ENCODE measurements at places on chromosomes 6 and 20.

GRCh38 chr20:2706688-2707352 is 14.2 kb downstream of the EBF4 start:
- DNase-seq: no peak
- no peaks in the 10 kb centered on the region for H3K36me3 ChIP-seq
- H3K4me1 ChIP-seq: no peaks in the 10 kb centered on the region
- H3K27me3 ChIP-seq: peaks cover 3% of the 10 kb centered on the region
- no peak overlapping the region for H3K27ac ChIP-seq

- H3K27ac ChIP-seq: no peak overlapping the region
- peaks cover 4% of the 10 kb centered on the region for H3K27me3 ChIP-seq
- no peaks in the 10 kb centered on the region for H3K4me1 ChIP-seq
- no peak overlapping the region for H3K4me3 ChIP-seq
These were observed 23.6 kb downstream of the HMGN4 start for GRCh38 chr6:26561533-26562466.

GRCh38 chr6:53065266-53066076 is at the start of gene FBXO9:
Gene FBXO9 (plus strand): TSS chr6:53065404. CDS start chr6:53065790, 386 bp downstream.
- peak within 1 kb of the TSS; percentile 87 for H3K4me3 ChIP-seq
- H3K36me3 ChIP-seq: no peaks in the 10 kb centered on the region
- peaks cover 9% of the 10 kb centered on the region for H3K4me1 ChIP-seq
- peak within 1 kb of the TSS; percentile 53 for H3K27ac ChIP-seq
- peak; percentile 66 for DNase-seq

DNA sequence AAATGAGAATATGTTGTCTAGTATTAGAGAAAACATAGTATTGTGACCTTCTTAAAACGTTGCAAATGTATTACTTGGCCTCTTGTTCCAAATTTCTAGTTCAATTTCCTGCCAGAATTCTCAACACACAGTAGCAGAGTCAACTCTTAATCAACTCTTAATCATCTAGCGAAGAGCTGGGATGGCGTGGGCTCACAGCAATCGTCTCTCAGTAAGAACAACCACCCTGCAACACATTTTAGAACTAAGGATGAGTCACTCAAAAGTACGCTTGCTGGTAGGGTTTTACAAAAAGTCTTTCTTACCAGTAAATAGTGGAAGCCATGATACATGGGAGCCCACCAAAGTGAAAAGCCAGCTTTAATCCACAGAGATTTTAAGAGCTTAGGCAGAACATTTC is 24.6 kb downstream of the GPR6 start:
- peaks cover 3% of the 10 kb centered on the region for H3K27me3 ChIP-seq
- no peaks in the 10 kb centered on the region for H3K4me1 ChIP-seq
- no peak overlapping the region for H3K27ac ChIP-seq
- no peak for DNase-seq
- no peak overlapping the region for H3K4me3 ChIP-seq

- DNase-seq: no peak
- H3K4me3 ChIP-seq: no peak overlapping the region
- H3K27ac ChIP-seq: no peak overlapping the region
- H3K4me1 ChIP-seq: peaks cover 28% of the 10 kb centered on the region
These were observed 9.6 kb downstream of the IGF2R start for GRCh38 chr6:159978291-159979135.

DNA sequence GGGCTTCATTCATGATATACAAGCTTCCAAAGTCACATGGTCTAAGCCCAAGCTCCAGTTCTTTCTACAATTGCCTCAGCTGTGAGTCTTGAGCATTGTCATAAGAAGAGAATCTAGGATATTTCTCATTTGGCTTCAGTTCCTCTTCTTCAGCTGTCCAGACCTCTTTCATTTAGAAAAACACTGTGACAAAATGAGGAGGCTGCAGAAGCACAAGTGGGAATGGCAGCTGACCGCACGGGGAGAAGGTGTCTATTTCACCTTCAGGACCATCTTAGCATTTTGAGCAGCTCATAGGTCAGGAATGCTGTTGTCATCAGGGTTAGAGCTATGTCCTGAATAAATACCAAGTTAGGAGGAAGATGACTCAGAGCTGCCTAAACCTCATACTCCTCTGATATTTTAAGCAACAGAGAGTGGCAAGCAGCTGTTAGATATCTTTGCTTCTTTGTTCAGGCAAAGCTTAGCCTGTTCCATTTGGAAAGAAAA is 390.1 kb upstream of the CITED2 start:
- no peaks in the 10 kb centered on the region for H3K27me3 ChIP-seq
- peak; percentile 91 for DNase-seq
- peaks cover 42% of the 10 kb centered on the region for H3K4me1 ChIP-seq
- no peaks in the 10 kb centered on the region for H3K36me3 ChIP-seq

DNA sequence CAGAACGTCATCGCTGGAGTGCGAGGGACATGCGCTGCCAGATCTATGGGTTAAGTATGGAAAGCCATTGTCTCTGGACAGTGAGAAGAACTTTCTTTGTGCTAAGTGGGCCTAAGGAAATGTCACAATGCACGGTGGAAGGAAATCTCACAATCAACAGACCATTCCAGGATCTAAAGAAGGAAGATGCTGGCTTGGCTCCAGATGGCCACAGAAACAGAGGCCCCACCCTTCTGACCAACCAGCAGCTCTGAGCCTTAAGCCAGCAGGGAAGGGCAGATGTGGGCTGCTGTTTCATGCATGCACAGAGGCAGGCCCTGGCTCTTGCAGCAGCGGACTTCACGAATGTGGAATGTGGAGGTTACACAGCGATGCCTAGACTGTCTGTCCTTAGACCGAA is 156.3 kb downstream of the SOBP start:
- no peak overlapping the region for H3K4me3 ChIP-seq
- peak; percentile 74 for DNase-seq
- H3K4me1 ChIP-seq: peaks cover 12% of the 10 kb centered on the region
- no peaks in the 10 kb centered on the region for H3K36me3 ChIP-seq
- H3K27me3 ChIP-seq: no peaks in the 10 kb centered on the region

GRCh38 chr6:166417285-166417691 is 34.5 kb upstream of the MPC1 start:
- no peaks in the 10 kb centered on the region for H3K27me3 ChIP-seq
- peaks cover 2% of the 10 kb centered on the region for H3K36me3 ChIP-seq
- no peak for DNase-seq

DNA sequence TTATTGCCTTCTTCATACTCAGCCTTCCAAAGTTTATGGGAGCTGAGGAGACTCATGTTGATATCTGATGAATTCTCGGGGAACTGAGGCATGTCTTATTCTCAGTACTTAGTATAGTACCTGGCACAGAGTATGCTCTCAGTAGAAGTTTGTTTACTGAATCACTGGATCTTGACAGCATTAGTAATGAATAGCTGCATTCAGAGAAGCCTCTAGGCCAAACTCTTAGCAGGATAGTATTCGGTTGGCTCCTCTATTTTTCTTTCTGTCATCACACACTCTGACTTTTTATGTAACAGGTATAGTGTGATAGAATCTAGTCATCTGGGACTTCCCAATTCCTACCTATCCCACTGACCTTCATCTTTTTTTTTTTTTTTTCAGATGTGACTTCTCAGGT is 566.4 kb upstream of the MAN1A1 start:
- H3K4me1 ChIP-seq: no peaks in the 10 kb centered on the region
- H3K27me3 ChIP-seq: no peaks in the 10 kb centered on the region
- no peak overlapping the region for H3K27ac ChIP-seq
- DNase-seq: no peak
- no peaks in the 10 kb centered on the region for H3K36me3 ChIP-seq
- H3K4me3 ChIP-seq: no peak overlapping the region

DNA sequence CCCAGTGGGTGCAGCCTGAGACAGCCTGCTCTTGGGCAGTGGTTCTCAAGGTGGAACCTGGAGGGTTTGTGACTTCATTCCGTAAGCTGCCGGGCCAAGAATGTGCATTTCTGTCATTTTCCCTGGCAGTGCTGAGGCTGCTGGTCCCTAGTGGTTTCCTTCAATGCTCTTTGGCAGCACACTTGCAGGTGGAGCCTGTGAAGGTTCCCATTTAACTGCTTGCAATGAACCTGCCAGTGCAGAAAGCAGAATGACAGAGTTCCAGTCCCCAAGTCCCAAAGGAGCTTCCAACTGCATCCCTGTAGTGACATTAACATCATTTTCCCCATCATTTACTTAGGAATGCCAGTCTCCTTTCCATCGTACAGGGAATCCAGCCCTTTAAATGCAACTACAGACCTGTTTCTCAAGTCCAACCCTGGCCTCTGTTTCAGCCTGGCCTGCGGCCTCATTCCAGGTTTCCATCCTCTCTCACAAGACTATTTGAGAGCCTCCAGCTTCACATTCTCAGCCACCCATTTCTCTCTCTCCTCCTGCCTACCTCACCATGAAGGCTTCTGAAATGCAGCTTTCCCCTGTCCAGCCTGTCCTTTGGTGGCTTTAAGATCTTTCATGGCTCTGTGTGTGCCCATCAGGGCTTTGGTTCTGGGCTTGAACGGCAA is 149.7 kb upstream of the GGTLC1 start:
- no peaks in the 10 kb centered on the region for H3K36me3 ChIP-seq
- no peak for DNase-seq
- no peaks in the 10 kb centered on the region for H3K27me3 ChIP-seq
- H3K4me1 ChIP-seq: peaks cover 2% of the 10 kb centered on the region
- H3K27ac ChIP-seq: no peak overlapping the region

DNA sequence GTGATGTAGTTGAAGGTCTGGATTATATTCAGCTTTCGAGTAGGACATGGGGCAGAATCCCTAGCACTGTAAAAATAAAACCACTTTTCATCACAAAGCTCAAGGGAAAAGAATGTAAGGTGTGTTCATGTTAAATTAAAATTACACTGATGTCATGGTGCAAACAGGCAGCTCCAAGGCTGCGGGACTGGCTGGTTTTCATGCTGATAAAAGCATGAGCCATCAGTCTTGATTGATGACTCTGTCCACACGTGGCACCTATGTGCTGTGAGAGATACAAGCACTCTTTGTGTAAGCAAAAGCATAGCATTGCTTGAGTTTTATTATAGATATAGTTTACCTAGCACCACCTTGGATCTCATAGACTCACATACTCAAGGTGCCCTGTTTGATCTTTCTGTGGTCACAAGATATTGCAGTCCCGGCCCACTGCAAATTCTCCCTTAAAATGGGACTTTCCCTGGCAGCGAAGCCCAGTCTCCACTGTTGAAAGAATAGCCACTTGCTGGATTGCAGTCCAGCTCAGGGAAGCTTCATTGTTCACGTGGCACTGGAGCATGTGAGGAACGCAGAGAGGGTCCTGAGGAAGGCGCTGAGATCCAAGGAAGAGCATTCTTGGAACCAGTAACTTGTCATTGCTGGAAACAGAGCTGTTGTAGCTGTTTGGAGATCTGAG is 90.6 kb downstream of the TIAM2 start:
- peaks cover 9% of the 10 kb centered on the region for H3K4me1 ChIP-seq
- no peak for DNase-seq

DNA sequence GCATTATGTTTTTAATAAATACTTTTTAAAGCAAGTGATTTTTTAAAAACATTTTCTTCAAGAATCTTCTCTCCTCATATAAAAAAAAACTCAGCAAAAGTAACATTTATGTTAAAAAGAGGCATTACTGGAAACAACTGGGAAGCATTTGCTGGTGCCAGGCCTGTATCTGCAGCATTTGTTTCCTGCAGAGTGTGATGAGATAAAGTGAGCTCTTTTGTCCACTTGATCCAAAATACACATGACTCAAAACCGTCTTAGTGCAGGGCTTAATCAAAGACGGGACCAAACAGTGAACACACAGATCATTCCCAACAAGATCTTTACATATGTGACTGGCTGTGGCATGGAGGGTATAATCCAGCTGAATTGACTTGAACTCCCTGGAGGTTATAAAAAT is 28.3 kb upstream of the RIPPLY2 start:
- DNase-seq: peak; percentile 56
- H3K27ac ChIP-seq: no peak overlapping the region
- H3K36me3 ChIP-seq: no peaks in the 10 kb centered on the region
- H3K27me3 ChIP-seq: no peaks in the 10 kb centered on the region

GRCh38 chr6:83257791-83258190 is 64.6 kb downstream of the RWDD2A start:
- no peaks in the 10 kb centered on the region for H3K4me1 ChIP-seq
- H3K4me3 ChIP-seq: no peak overlapping the region
- no peaks in the 10 kb centered on the region for H3K36me3 ChIP-seq
- DNase-seq: no peak
- no peak overlapping the region for H3K27ac ChIP-seq
- H3K27me3 ChIP-seq: no peaks in the 10 kb centered on the region

- DNase-seq: peak; percentile 41
- H3K36me3 ChIP-seq: no peaks in the 10 kb centered on the region
- peaks cover 13% of the 10 kb centered on the region for H3K4me1 ChIP-seq
- no peak overlapping the region for H3K27ac ChIP-seq
- H3K27me3 ChIP-seq: peaks cover 2% of the 10 kb centered on the region
These were observed 40.7 kb upstream of the TBX18 start for GRCh38 chr6:84805145-84805544.

DNA sequence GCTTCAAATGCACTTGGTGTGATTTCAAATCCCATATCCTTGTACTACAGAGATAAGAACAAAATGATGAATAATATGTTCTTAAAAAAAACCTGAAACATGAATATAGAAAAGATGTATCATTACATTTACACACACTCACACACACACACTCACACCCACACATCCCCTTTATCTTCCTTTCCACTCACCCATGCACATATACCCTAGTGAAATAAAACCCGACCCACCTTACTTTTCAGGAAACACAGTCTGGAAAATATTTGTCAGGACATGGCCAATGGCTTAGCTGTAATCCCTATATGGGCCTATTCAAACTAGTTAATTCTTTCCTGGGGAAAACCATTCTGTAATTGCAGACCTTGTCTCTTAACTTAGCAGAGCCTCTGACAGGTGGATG is 60.8 kb upstream of the EDN1 start:
- no peak overlapping the region for H3K4me3 ChIP-seq
- peaks cover 2% of the 10 kb centered on the region for H3K27me3 ChIP-seq
- no peaks in the 10 kb centered on the region for H3K4me1 ChIP-seq
- no peak overlapping the region for H3K27ac ChIP-seq
- no peak for DNase-seq

- no peaks in the 10 kb centered on the region for H3K4me1 ChIP-seq
- no peaks in the 10 kb centered on the region for H3K27me3 ChIP-seq
- no peaks in the 10 kb centered on the region for H3K36me3 ChIP-seq
- no peak overlapping the region for H3K27ac ChIP-seq
- DNase-seq: peak; percentile 43
These were observed 278.4 kb downstream of the LRFN2 start for GRCh38 chr6:40308533-40309306.

DNA sequence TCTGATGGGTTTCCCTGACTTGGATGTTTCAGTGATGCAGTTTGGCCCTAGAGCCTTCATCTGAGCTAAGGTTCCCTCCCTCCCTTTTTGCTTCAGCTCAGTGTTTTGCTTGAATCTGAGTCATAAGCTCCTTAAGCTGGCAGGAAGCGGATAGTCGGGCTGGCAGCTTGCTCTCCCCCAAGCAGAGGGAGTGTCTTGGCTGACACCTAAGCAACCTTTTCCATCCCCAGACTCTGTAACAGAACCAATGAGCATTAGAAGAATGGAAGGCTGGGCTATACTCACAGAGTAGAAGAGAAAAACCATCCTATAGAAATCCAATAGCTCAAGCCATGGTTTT is 98.3 kb downstream of the HAO1 start:
- no peaks in the 10 kb centered on the region for H3K27me3 ChIP-seq
- H3K27ac ChIP-seq: peak overlapping the region; percentile 89
- H3K4me3 ChIP-seq: no peak overlapping the region
- peak; percentile 93 for DNase-seq
- H3K36me3 ChIP-seq: no peaks in the 10 kb centered on the region

Measured in endothelial cell of umbilical vein (primary cell).